ENCODE measurements at places on chromosomes 2 and 18.
A peak's percentile ranks its signal among the peaks of the same experiment; 100 is the strongest.

- no peak for DNase-seq
These were observed 2.0 kb downstream of the RAPH1 start for GRCh38 chr2:203532957-203533658.

- DNase-seq: no peak
These were observed 43.5 kb downstream of the ATP6V1C2 start for GRCh38 chr2:10764896-10765295.

- DNase-seq: no peak
These were observed 1141.8 kb downstream of the RPIA start for GRCh38 chr2:89833116-89833779.

DNA sequence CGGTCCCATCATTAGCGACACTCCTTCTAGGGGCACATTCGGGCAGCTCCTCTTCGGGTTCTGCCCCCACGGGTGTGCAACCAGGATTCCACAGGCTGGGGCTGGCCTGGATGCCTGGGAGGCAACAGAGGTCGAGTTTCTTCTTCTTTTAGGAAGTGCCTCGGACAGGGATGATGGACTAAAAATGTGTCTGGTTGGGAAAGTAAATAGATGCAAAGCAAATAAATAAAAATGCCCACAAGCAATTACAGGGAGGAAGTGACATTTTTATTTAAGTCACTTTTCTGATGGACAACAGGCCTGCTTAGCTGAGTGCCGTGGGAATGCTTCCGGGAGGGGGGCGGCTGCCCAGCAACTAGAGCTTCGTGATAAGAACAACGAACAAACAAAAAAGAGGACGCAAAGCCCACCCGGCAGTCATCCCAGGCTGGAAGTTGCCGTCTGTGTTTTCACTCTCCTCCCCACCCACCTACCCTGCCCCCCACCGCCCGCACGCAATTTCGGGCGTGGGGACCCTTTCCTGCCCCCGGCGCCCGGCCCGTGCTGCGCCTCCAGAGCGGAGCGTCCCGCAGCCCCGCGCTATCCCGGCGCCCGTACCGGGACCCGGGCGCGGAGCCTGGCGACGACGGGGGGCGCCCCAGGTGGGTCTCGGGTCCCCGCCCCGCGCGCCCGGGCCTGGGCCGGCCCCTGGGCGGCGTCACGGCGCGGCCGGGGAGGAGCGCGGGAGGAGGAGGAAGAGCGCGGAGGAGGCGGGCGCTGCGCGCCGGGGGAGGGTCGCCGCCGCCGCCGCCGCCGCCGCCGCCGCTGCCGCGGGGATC, 412 bp upstream of the NCK2 start:
- DNase-seq: peak; percentile 27

DNA sequence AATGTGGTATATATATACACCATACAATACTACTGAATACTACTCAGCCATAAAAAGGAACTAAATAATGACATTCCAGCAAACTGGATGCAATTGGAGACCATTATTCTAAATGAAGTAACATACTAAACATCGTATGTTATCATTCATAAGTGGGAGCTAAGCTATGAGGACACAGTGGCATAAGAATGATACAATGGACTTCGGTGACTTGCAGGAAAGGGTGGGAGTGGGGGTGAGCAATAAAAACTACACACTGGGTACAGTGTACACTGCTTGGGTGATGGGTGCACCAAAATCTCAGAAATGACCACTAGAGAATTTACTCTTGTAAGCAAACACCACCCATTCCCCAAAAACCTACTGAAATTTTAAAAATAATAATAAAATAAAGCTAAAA, 87.9 kb downstream of the RAB31 start:
- DNase-seq: no peak

DNA sequence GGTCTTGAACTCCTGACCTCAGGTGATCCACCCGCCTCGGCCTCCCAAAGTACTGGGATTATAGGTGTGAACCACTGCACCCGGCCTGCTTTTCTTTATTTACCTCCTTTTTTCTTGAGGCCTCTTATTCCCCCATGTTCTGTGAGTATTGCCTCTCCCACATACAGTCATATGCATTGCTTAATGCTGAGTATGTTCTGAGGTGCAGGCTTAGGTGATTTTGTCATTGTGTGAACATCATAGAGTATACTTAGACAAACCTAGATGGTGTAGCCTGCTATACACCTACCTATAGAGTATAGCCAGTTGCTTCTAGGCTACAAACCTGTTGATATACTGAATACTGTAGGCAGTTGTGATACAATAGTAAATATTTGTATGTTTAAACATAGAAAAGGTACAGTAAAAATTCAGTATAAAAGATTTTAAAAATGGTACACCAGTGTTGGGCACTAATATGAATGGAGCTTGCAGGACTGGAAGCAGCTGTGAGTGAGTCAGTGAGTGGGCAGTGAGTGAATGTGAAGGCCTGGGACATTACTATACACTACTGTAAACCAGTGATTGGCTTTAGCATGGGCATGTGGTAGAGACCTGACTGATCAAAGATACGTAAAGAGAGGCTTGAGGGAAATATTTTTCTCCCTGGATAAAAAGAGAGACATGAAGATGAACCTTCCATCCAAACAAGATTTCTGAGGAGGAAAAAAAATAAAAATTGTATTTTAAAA, 17.6 kb downstream of the SLC39A10 start:
- DNase-seq: no peak

DNA sequence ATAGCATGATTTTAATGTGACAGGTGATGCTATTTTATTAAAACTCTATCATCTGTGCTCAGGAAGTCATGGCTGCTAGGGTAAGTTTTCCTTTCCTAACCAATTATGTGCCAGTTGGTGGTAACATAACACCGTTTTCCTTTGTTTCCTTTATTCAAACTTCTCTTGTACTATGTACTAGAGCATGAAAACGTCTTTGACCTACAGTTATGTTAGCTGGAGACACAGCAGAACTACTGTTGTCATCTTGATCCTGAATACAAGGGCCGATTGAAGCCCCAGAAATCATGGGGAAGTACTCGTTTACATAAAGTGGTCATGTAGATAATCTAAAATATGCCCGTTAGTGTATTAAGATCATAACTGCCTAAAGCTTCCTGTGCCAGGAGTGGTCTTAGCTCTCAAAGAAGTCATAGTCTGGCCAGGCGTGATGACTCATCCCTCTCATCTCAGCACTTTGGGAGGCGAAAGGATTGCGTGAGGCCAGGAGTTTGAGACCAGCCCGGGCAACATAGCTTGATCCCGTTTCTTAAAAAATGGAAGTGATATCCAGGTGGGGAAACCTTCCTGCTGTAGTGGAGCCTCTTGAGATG, 20.5 kb downstream of the NEDD4L start:
- DNase-seq: no peak

- DNase-seq: no peak
These were observed 83.1 kb downstream of the SEPTIN10 start for GRCh38 chr2:109530712-109531111.

DNA sequence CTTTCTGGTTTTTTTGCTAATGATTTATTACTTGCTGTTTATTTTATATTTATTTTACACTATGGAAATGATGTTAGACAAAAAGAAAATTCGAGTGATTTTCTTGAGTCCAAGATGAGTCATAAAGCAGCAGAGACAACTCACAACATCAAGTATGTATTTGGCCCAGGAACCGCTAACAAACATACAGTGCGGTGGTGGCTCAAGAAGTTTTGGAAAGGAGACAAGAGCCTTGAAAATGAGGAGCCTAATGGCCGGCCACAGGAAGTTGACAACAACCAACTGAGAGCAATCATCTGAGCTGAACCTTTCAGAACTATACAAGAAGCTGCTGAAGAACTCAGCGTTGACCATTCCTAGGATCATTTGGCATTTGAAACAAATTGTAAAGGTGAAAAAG, 594.1 kb downstream of the SATB2 start:
- DNase-seq: no peak

DNA sequence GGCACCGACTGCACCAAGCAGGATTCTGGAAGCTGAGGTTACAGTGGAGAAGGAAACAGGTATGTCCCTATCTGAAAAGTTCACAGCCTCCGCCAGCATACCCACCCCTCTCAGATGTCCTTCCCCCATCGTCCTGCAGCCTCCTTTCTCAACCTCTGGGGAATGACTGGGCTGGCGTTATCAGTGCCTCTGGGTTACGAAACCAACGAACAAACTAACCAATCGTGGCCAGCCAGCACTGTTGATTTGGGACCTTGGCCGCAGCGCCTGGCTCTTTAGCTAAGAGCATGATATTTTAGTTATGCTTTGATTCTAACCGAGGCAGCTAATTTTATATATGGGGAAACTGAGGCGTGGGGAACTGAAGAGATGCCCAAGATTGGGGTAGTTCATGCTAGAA, 233.0 kb downstream of the TFCP2L1 start:
- no peak for DNase-seq

All from stimulated activated CD8-positive, alpha-beta memory T cell treated with anti-CD3 and anti-CD28 coated beads, Interleukin-4, amount 100 ng/mL, for 1 hour (primary cell).